DMS79 treated with DMSO at 0.1 percent for 48 hours (cell line): ENCODE measurements at places on chromosomes 2 and 18.

DNA sequence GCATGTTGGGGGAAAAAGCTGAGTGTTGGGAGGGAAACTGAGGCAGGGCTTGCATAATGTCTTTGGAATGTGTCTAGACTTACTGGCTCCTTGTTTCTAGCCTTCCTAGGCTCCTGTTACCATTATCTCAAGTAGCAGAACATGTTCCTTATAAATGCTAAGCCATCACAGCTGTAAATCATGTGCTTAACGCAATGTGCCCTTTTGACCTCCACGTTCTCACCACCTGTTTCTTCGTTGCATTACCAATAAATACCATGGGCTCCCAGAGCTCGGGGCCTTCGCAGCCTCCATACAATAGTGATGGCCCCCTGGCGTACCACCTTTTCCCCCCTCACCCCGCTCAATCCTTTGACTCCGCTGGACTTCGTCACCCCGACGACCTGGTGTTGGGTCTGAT, 54.0 kb upstream of the CWC22 start:
- no peak for DNase-seq

GRCh38 chr2:153388246-153388645, 90.3 kb downstream of the RPRM start:
- no peak for DNase-seq

DNA sequence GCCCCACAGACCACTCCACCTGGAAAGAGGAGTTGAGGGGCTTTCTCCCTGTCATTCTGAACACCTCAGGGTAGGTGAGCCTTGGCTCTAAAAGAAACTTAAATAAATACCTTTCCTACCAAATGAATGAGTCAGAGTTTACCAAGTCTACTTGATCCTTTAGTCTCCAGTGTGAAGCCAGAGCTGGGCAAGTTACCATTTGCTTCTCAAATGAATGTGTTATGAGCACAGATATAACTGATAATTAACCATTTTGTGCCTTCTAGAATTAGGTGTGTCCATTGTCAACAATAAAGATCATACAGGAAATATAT, 347.7 kb downstream of the KIAA1328 start:
- DNase-seq = no peak

GRCh38 chr2:192559587-192559986, 364.9 kb upstream of the TMEFF2 start:
- no peak for DNase-seq

GRCh38 chr2:46213906-46214305, 83.3 kb upstream of the EPAS1 start:
- no peak for DNase-seq

GRCh38 chr2:147937744-147938349, 82.7 kb downstream of the ORC4 start:
- DNase-seq = peak; percentile 44

DNA sequence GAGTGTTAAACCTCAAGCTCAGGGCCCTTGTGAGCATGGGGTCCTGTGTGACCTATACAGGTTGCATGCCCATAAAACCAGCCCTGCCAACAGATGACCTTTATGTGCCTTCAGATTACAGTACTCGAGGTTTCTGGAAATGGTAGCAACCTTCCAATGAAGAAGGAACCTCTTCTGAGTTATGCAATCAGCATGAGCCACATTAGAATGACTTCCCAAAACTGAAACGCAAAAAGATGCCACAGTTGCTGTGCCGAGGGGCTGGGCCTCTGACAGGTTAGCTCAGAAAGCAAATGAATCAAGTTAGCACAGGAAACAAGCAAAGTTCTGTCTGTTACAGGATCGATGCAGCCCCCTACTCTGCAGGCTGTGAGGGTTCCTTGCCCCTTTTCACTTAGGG, 37.7 kb downstream of the TGFA start:
- no peak for DNase-seq

DNA sequence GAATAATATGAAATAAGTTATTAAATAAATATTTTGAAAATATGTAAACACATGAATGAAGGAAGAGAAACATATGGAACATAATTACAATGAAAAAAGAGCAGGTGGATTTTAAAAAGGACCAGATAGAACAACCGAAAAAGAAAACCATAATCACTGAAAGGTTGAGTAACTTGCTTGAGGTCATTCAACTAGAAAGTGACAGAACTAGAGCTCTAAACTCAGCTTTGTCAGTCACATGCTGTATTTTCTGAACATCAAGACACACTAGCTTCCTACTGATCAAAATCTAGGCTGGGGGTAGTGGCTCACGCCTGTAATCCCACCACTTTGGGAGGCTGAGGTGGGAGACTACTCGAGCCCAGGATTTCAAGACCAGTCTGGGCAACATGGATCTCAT, 30.0 kb upstream of the ITGAV start:
- DNase-seq = no peak
